Renal cortical epithelial cell (primary cell): ENCODE measurements at places on chromosomes 3 and 15.

- DNase-seq: peak; percentile 83
Observed at GRCh38 chr3:27507515-27508266, 23.5 kb upstream of the SLC4A7 start.

DNA sequence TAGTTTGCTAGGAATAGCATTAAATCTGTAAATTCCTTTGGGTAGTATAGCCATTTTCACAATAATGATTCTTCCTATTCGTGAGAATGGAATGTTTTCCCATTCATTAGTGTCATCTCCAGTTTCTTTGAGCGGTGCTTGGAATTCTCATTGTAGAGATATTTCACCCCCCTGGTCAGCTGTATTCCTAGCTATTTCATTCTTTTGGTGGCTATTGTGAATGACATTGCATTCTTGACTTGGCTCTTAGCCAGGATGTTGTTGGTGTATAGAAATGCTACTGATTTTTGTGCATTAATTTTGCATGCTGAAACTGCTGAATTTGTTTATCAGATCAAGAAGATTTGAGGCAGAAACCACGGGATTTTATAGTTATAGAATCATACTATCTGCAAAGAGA is 690.5 kb upstream of the ALCAM start:
- DNase-seq: no peak

GRCh38 chr15:37106490-37107001 is 6.2 kb upstream of the MEIS2 start:
- peak; percentile 18 for DNase-seq

DNA sequence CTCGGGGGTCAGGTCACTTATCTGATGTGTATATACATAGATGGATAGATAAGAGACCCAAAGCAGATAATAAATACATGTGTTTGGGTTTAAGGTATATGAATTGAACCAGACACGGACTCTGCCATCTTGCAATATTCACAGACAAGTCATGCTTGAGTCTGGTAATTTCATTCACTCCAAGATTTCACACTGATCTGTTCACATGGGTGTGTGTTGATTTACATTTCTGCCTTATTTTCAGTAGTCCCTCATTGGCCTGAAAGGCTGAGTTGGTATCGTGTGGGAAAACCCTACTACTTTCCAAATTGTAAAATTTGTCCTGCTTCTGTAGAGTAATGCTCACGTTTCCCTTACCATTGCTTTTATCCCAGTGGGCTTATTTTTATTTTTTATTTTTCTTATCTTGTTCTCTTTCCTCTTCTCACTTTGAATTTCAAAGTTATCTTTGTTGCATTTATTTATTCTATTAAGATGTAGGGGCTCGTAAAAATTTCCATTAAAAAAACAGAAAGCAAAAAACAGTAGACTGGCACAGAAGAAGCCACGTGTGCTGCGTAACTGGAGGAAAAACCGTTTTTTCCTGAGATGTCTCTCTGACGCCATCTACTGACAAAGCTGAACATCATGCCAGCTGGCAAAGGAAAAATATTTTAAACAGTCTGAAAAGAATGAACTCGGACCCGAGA is 10.8 kb upstream of the MFSD1 start:
- peak; percentile 70 for DNase-seq

DNA sequence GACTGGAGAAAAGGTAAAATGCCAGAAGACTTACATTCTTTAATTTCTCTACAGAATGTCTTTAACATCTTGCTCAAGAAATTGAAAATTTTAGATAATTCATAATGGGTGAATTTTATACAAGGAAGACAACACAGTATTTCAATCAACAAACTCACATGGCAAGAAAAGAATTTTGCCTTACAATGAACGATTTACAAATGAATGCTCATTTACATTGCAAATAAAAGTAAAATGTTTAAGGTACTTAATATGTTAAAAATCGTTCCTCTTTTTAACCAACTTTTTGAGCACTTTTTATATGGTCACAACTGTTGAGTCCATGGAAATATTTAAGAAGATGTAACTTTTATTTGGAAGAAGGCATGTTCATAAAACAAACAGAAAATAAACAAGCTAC is 174.8 kb upstream of the UBE2E2 start:
- no peak for DNase-seq

DNA sequence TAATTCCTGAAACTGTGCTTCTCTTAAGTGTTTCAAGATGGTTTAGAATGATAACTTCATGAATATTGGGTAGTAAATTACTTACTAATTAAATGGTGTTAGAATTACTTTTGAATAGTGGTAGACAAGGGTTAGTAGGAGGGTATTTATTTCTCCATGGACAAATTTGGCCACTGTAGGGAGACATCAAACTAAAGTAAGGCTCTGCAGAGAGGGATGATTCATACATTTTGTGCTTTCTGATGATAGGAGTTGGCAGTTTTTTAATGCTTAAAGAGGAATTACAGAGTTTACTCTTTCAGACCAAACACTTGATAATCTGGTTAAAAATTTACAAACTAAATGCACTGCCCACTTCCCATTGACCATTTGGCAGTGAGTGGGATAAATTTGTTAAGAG is 127.6 kb downstream of the NAALADL2 start:
- DNase-seq: peak; percentile 48

DNA sequence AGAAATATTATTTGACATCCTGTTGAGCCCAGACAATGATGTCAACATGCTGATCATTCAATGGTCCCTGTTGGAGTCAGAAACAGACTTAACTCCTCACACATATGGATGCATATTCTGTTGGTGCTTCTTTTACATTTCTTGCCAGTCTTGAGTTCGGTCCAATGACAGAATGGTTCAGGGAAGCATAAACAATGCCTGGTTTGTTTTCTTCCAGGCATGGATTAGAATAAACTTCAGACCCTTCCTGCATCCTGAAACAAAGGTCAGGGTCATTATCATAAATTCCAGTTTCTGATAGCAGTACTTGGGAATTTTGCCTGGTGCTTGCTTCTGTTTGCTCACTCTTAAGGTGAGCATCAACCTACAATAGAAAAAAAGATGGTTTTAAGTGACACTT is 33.3 kb downstream of the BTLA start:
- DNase-seq: no peak

- no peak for DNase-seq
Observed at GRCh38 chr3:19917167-19917566, 16.9 kb downstream of the EFHB start.

DNA sequence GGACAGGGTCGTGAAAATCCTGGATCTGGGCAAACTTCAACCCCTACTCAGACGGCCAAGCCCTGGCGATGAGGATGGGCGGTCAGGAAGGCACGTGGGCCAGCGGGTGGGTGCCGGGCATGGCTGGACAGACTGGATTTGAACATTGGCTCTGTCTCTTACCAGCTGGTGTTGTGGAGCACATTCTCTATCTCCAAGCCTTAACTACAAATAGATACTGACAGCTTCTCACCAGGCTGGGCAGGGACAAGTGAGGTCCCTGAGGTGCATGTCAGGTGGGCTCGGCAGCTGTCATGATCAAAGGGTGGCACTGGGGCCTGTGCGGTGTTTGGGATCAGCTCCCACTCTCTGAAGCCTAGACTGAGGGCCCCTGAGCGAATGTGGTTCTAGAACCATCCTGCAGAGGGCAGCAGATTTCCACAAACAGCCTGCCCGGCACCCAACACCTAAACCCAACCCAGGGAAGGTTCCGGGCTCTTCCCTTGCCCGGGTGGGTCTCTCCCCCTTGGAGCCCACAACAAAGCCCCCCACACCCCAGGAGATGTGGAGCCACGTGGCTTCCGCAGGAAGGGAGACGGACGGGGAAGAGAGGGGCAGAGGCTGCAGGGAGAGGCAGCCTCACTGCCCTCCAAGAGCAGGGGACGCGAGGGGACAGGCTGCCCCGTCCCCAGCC is 58.4 kb downstream of the RGMA start:
- DNase-seq: peak; percentile 50

- no peak for DNase-seq
Observed at GRCh38 chr15:36879568-36880222, 220.7 kb downstream of the MEIS2 start.

DNA sequence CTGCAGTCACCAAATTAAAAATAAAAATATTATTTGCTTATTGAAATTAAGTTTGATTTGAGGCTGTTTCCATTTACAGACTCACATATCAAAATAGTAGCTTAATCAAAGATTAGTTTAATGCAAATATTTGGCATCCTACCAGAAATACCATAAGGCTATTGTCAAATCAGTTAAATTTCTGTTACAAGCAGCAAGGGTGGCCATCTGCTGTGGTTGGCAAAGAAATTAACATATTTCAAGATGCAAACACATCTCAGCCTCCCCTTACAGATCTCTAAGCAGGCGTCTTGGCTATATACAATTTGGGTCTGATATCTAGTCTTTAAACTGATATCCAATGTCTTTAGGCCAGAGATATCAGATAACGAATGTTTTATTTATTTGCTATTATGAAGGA is 83.2 kb upstream of the NEDD4 start:
- no peak for DNase-seq

- no peak for DNase-seq
Observed at GRCh38 chr3:30615615-30616346, 9.4 kb downstream of the TGFBR2 start.
